ENCODE measurements at places on chromosomes 12 and 14.

- DNase-seq = no peak
Measured at GRCh38 chr14:35380794-35381193, 23.8 kb downstream of the NFKBIA start.

GRCh38 chr12:89707703-89708564, 704 bp downstream of the ATP2B1 start:
- peak; percentile 63 for DNase-seq

GRCh38 chr14:62133776-62134550, 371.7 kb downstream of the SNAPC1 start:
- no peak for DNase-seq

GRCh38 chr12:71385155-71385554, 54.4 kb upstream of the LGR5 start:
- no peak for DNase-seq

DNA sequence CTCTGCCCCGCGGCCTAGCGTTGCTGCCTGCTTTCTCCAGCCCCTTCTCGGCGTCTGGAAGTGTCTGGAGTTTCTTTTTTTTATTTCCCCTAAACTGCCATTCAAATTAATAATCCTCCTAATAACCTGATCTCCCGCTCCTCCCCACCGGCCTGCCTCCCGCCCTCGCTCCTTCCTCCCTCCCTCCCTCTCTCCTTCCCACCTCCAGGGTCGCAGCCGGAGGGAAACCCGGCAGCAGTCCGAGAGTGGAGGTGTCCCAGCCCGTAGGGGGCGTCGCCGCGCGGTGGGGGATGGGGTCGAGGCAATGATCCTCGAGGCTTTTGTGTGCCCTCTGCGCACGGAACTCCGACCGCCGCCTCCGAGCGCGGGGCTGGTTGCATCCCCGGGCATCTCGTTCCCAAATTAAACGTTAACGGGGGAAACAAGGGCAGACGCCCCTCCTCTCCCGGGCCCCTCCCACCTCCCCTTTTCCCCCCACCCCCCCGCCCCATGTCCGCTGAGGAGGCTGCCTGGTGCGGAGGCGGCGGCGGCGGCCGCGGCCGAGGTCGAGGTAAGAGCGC, 1.0 kb upstream of the SOCS2 start:
- DNase-seq = peak; percentile 97

GRCh38 chr12:94560431-94561221, 89.7 kb downstream of the TMCC3 start:
- peak; percentile 27 for DNase-seq

DNA sequence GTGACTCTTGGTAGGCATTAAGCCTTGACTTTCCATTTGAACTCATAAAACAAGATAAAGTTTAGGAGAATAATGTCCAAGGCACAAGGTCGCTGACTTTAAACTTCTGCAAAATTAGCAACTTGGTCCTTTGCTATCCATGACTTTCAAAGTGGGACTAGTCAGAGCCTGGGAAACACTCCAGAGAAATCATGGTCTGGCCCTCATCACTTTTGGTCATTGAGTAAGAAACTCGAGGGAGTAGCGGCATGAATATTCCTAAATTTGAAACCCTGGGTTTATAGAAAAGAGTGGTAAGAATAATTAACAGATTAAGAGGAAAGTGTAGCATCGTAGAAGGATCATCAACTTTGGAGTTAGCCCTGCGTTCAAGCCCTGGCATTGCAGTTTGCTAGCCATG, 16.9 kb upstream of the APPL2 start:
- DNase-seq = no peak
